Stimulated activated CD8-positive, alpha-beta memory T cell treated with anti-CD3 and anti-CD28 coated beads, Interleukin-7, amount 100 ng/mL, for 1 hour (primary cell): ENCODE measurements at places on chromosomes 7 and 10.

- no peak for DNase-seq
Observed at GRCh38 chr10:71203716-71204115, 8.7 kb upstream of the UNC5B start.

GRCh38 chr10:120810298-120810697 lies 40.9 kb upstream of the WDR11 start:
- no peak for DNase-seq

- no peak for DNase-seq
Observed at GRCh38 chr7:149450821-149451220, 10.0 kb downstream of the ZNF777 start.

GRCh38 chr10:1978584-1978983 lies 241.3 kb upstream of the ADARB2 start:
- no peak for DNase-seq

- no peak for DNase-seq
Observed at GRCh38 chr10:33478675-33479125, 144.2 kb upstream of the NRP1 start.

DNA sequence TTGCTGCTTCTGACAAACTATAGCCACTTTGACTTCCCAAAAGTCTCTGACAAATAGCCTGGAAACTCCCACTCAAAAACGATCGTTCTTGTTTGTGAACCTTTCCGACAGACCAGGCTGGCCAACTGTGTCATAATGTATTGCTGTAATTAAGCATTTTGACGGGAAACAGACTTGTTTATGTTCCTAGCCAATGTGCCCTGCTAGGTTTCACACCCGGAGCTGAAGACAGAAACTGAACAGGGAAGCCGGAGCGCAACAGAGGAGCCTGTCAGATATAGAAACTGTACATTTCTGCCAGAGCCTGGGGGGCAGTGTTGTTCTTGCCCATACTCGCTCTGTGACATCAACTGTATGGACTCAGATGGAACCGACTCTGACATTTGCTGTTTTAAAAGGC lies 55.3 kb upstream of the C7orf33 start:
- DNase-seq, result no peak

DNA sequence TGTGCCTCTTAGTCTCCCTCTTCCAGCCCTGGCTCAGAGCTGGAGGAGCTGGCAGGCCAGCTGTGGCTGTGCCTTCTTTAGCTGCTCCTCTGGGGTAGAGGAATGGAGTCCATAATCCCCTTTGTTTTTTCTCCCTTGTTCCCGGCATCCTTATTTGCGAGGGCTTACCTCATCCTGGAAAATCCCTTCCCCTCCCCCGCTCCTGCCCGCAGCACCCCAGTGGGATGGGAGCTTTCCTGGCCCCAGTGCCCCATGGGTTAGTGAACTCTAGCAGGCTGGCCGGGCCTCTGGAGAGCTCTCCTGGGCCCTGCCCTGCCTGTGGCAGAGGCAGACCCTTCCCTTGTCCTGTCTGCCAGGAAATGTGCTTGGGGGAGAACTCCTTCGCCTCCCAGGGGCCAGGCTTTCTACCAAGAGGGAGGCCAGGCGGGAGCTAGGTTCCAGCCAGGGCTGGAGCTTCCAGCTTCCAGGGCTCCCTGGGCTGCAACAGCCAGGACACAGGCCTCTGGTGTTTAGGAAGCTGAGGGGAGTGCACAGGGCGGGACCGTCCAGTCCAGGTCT lies 16.5 kb upstream of the TRIM8 start:
- DNase-seq, result no peak

GRCh38 chr7:88311675-88312036 lies 5.0 kb upstream of the STEAP4 start:
- no peak for DNase-seq

- no peak for DNase-seq
Observed at GRCh38 chr10:94439275-94439861, 37.0 kb downstream of the TBC1D12 start.

DNA sequence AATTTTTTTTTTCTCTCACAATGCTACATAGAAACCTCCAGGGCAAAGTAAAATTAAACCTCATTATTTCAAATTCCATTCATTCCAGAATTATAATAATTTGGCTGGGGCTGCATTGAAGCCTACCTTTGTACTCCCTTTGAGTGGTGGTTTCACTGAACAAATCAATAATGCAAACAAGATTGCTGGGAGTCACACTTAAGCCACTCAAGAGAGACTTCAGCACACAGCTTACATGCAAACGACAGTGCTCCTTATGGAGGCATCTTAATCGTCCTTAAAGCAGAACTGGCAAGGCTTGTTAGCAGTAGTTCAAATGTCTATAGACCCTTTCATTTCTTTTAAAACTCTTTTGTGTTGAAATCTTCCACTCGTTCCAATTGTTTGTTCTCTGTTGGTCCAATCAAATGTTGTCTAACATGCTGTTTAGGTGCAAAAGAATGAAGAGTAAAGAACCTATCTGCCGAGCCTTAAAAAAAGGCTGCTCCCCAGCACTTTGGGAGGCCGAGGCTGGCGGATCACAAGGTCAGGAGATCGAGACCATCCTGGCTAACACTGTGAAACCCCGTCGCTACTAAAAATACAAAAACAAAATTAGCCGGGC lies 294.9 kb downstream of the FGFR2 start:
- DNase-seq, result no peak

GRCh38 chr10:95814011-95814727 lies 58.2 kb downstream of the ENTPD1 start:
- no peak for DNase-seq
